ENCODE measurements at places on chromosomes 16 and 17. TPM values are rescaled to one million over a fixed set of nuclear protein-coding genes. Genes with fewer than 3 reads are reported as not detected.

The FGF11 gene
- polyA plus RNA-seq = 8.6 TPM

The KRT40 gene
- polyA plus RNA-seq = not detected

GRCh38 chr16:51949282-51949681 is 597.7 kb downstream of the TOX3 start:
- DNase-seq = no peak

- DNase-seq = no peak
Measured at GRCh38 chr16:82421851-82422250, 204.9 kb upstream of the CDH13 start.

- no peak for DNase-seq
Measured at GRCh38 chr16:47865337-47865855, 290.4 kb downstream of the ABCC12 start.

GRCh38 chr16:3161235-3162018 is 26.6 kb upstream of the OR1F1 start:
- DNase-seq = no peak

The CHST6 gene
- 0.84 TPM for polyA plus RNA-seq

The WWOX gene
- 39.5 TPM for polyA plus RNA-seq

GRCh38 chr17:36686123-36686669 is 84.8 kb downstream of the MRM1 start:
- no peak for DNase-seq

The PRAC1 gene
- not detected for polyA plus RNA-seq

The SKAP1 gene
- 12.2 TPM for polyA plus RNA-seq

DNA sequence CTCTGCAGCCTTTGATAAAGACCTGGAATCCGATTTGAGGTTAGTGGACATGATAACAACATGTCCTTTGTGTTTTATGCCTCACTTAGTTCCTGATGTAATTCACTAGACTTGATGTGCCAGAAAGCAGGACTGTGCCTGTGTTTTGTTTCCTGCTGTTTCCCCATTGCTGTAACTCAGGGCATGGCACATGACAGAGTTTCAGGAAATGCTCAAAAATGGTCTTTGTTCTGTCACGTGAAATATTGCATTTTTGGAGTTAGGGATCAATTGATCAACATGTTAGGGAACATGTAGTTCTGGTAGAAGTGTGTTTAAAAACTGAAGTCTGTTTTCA is 32.8 kb downstream of the DHX38 start:
- DNase-seq = no peak

GRCh38 chr17:75289832-75290337 is 652 bp upstream of the SLC25A19 start:
- DNase-seq = no peak

DNA sequence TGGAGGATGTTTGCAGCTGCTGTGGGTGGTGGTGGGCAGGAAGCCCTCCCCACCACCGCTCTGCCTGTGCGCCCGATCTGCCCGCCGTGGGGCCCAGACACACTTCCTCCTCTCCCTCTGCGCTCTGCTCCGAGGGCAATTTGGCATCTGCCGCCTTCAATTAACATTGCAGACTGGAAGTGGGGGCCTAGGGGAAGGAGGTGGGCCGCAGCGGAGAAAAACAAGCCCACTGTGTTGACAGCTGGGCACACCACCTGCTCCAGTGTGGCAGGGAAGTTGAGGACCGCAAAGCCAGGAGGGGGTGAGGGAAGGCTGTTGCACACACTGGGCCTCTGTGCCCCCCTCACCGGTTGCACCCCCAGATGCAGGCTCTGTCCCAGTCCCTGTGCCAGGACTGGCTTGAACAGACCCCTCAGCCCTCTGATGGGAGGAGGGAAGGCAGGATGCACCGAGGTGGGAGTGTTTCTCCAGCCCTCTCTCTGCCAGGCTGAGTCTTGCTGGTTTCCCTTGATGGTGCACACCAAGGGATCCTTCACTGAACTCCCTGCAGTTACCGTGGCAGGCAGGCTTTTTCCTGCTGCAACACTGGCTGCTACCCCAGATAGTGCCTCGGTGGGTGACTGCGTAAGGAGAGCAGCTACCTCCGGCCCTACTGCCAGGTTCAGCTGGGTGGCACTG is 72.8 kb upstream of the MED9 start:
- DNase-seq = no peak
